ENCODE measurements at places on chromosomes 3 and 15.

- no peak for DNase-seq
These were observed 307.8 kb upstream of the PROK2 start for GRCh38 chr3:72092778-72093177.

DNA sequence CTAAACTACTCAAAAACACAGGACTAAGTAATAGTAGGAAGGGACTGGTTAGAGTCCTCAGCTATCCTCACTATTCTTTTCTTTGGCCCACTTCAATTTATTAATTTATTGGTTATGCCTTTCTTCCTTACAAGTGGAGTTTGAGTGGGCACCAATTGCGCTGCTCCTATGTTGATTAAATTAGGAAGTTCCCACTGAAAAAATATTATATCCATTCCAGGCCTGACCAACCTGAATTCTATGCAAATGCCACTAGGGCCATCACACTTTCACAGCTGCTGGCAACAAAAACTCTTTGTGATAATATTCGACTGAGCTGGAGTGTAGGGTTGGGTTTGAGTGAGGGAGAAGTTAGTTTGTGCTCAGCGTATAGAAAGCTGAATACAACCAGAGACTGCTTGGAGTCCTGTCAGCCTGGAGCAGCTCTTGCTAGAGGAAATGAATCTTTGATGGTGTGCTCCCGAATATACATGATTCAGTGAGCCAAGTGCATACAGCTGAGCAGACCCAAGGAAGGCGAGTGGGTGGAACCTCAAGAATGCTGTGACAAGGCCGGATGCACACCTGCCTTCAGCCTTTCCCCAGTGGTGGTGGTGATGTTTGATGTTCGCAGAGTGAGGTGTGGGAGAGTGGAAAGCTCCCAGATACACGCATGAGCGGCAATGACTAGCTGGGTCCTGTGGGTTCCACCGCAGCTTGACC is 1.5 kb downstream of the ARHGEF3 start:
- DNase-seq = peak; percentile 46

DNA sequence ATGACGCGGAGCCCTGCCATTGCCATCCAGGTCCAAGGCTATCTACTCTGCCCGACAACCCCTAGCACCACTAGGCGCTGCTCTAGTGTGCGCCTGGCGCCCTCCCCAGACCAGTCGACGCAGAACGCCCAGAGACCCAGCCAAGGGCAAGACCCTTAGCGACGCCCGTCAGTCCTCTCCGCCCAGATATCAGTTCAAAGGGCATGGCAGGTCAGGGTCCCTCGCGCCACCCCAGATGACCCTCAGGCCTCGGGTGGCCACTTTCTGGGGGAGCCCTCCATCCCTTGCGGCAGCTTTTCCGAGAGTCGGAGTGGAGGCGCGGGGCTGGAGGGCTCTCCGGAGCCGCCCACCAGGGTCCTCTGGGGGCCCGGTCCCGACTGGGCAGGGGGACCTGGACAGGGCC is 371 bp upstream of the CLSTN2 start:
- DNase-seq = no peak

- DNase-seq = no peak
These were observed 461 bp upstream of the FNDC3B start for GRCh38 chr3:172038798-172039435.

DNA sequence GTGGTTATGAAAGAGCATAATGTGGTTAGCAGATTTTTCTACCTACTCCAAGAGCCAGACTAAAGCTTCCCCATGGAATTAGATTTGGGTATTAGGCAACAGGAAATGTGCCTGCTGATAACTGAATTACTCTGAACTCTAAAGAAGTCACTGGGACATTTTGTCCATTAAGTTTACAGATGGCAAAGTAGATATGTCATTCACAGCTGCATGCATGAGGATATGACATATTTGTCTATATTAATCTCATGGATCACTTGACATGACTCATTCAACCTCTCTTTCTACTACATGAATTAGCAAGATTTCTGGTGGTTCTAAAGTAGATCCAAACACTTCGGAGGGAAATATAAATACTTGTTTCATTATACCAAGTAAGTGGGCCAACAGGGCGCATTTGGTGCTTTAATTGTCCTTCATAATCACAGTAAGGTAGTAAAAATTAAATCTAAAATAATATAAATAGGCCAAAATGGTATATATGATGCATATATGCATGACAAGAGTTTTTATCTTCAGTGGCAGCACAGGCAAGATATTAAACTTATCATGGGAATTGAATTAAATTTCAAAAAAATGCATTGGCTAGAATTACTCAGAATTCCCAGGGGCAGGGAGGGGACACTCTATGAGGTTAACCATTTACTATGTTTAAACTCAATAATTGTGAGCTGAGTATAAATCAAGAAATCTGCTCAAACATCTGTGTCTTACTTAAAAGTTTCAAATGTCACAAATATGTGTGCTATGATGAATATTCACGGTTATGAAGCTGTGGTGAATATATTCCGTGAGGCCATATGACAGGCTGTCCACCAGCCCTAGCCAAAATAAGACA is 365.3 kb upstream of the KCNMB2 start:
- DNase-seq = no peak

DNA sequence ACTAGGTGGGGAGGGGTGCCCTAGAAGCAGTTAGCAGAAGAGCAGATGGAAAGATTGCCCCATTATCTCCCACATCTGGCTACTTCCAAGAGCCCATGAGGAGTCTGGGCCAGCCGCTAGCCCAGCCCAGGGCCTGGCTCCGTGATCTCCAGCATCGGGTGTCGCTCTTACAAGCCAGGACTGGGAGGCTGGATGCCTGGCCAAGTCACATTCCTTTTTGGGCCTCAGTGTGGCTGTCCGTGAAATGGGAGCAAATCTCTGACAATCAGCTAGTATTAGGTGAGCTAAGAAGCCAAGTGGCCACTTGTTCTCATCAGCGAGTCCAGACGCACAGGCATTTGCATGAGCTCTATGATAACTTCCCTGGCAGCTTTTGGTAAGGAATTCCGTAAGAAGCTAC is 23.3 kb upstream of the DOCK3 start:
- DNase-seq = no peak

DNA sequence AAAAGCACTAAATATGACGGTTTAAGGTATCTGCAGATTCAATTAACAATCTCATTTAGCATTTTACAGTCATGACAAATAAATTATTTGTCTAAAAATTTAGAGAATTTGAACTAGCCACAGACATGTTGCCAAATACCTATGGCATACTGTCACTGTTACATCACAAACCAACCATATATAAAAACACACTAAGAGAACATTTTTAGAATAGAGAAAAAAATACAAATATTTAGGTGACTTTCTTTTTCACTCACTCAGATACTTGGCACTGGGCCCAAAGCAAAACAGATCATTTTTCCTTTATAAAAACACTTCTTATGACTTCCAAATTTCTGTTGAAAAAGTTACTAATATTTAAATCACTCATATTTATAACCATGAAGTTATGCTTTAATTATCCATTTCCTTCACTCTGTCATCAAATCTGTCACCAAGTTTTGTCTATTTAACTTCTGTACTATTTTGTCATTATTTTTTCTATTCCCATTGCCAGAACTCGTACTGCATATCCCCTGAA is 644.7 kb downstream of the OTOL1 start:
- no peak for DNase-seq

DNA sequence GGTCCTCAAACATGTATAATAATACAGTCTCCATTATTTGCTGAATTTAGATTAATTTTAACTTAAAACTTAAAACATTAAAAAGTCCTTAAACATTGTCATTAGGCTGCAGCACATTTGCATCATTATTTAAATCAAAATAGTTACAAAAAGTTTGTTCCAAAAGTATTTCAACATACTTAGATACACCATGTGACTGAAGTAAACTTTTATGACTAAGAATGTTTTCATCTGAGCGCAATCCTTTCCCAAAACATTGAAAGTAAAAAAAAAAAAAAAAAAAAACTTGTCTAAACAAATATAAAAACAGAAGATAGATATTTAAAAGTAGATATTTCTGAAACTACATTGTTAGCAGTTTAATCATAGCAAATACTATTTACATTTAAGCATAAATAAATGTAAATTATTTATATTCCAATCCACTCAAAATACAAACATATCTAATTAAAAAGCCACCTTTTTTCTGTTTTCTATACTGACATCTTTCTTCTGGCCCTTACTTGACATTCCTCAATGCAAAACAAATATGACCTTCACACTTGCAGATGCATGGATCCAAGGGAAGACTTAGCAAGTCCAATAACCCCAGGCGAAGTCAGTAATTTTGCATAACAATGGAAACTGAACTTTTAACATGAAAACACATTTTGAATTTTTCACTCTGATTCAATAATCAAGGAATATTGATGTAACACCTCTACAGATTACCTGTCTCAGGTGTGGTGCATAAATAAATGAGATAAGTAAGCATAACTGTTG is 10.3 kb downstream of the FAM227B start:
- no peak for DNase-seq

GRCh38 chr15:65096481-65097385 is 18.3 kb downstream of the UBAP1L start:
- no peak for DNase-seq

GRCh38 chr3:87305517-87305916 is 29.1 kb upstream of the POU1F1 start:
- no peak for DNase-seq

DNA sequence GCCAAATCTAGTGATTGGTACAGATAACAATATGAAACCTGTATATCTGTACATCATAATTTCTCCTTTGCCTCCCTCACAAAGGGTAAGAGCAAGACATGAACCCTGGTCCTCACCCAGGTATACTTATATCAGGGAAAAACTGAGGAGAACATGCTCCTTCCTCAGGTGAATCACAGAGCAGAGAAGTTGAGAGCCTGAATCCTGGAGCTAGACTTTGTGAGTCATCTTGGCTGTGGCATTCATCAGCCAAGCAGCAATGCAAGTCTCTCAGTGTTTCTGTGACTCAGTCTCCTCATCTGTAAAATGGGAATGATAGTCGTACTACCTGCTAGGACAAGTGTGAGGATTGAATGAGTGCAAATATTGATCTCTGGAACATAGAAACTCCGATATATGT is 165.7 kb upstream of the ADAMTS9 start:
- DNase-seq = no peak
